A549 treated with Mapracorat at 1 μM for 4 hours (cell line): ENCODE measurements at places on chromosomes 2 and 18. TPM values are rescaled to one million over a fixed set of nuclear protein-coding genes. Genes with fewer than 3 reads are reported as not detected.

The CDK5R2 gene
- 3.4 to 6.2 TPM (median 4.7 TPM) in 5 replicates for total RNA-seq

The LRP1B gene
- total RNA-seq = not detected in 5 replicates

The REG1B gene
- total RNA-seq = not detected in 5 replicates

The TM4SF20 gene
- 7.5 to 8.8 TPM (median 7.6 TPM) in 5 replicates for total RNA-seq

The MAP3K19 gene
- not detected in 5 replicates for total RNA-seq

The GKN2 gene
- 2.2 to 4.7 TPM (median 2.4 TPM) in 5 replicates for total RNA-seq

The GKN1 gene
- total RNA-seq = 0.30 to 1.00 TPM (median 0.56 TPM) in 5 replicates

The DIPK1C gene
- not detected in 5 replicates for total RNA-seq

The SLC39A6 gene
- total RNA-seq = 41.1 to 53.5 TPM (median 50.8 TPM) in 5 replicates

The ALPP gene
- 5.1 to 7.2 TPM (median 6.8 TPM) in 5 replicates for total RNA-seq

The TWIST2 gene
- total RNA-seq = 10.0 to 17.5 TPM (median 16.6 TPM) in 5 replicates

The MDH1 gene
- total RNA-seq = 242 to 256 TPM (median 250 TPM) in 5 replicates

The TMEM200C gene
- total RNA-seq = not detected in 5 replicates
